ENCODE measurements at places on chromosomes 1 and 21.

DNA sequence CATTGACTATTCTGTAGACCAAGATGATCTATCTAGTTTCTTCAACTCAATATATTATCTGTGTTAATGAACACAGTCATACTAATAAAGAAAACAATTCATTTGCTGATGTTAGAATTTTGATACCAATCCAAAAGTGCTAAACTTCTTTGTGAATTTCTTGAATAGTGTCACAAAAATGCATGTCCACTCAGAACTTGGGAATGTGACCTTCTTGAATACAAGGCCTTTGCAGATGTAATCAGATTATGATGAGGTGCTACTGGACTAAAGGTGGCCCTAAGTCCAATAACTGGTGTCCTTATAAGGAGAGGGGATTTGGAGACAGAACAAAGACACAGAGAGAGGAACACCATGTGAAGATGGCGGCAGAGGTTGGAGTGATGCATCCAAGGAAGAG is 305.8 kb upstream of the ZP4 start:
- no peak for DNase-seq

- DNase-seq: no peak
Measured at GRCh38 chr21:39104911-39105310, 78.3 kb downstream of the PSMG1 start.

- DNase-seq: no peak
Measured at GRCh38 chr1:5960336-5960735, 31.9 kb downstream of the NPHP4 start.

GRCh38 chr1:244325056-244325758 is 126.5 kb downstream of the ADSS2 start:
- DNase-seq: no peak

DNA sequence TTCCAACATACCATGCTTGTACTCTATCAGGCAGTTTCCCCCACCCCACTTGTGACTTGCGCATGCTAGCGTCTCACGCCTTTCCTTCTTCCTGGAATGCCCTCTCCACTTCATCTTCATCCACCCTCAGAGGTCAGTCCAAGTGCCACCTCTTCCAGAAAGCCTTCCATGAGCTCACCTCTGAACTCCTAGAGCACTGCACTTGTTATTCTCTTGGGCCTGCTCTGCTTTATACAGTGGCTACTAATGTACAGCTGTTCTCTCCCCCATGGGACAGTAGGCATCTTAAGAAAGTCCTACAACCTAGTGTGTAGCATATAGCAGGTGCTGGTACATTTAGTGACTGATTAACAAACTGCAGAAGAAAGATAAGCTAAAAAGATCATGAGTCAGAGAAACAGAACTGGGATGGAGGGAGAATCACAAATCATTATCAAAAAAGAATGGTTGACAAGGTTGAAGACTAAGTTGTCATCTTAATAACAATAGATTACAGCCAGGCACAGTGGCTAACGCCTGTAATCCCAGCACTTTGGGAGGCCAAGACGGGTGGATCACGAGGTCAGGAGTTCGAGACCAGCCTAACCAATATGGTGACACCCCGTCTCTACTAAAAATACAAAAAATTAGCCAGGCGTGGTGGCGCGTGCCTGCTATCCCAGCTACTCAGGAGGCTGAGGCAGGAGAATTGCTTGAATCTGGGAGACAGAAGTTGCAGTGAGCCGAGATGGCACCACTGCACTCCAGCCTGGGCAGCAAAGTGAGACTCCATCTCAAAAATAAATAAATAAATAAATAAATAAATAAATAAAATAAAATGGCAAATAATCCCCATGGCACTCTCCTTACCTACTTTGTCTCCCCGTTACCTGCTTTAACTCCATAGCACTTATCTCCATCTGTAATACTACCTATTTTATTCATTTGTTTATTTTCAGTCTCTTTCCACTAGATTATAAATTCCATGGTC is 16.3 kb upstream of the TSPAN1 start:
- DNase-seq: no peak

DNA sequence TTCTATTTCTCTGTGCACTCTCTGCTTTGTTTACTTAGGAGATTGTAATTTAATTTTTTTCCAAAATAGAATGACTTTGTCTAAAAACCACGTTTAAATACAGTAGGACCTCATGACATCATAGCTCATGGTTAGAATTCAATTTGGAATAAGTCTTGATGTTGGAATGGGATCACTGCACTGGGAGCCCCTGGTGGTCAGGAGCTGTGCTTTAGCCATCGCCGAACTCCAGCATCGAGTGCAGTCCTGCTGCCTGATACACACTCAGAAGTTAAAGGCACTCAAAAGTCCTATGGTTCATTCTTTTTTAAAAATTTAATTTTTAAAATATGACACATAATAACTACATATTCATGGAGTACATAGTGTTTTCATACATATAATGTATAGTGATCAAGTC is 75.1 kb downstream of the TEX35 start:
- no peak for DNase-seq

DNA sequence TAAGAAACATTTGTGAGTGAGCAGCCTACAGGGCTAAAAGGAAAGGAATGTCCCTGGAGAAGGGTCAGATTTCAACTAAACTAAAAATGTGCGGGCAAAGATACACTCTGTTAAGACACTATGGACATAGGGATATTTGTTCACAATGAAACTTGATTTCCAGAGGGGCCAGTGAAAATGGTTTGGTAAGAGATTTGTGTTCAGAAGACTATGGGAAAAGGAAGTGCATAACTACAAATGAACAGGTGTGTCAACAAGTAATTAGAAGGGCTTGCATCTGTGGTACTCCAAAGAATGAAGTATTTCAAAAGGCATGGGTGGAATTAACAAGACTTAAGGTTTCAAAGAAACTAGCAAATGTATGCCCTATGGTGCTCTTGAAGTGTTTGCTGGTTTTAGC is 60.4 kb downstream of the NME7 start:
- no peak for DNase-seq

Measured in cortex of kidney (tissue), 1 donor.